Mesothelial cell of epicardium (in vitro differentiated cells): ENCODE measurements at places on chromosomes 3 and 15. TPM values are rescaled to one million over a fixed set of nuclear protein-coding genes. Genes with fewer than 3 reads are reported as not detected.

CEP152 gene
- 7.1 to 8.0 TPM (median 7.6 TPM) in 3 replicates for total RNA-seq

- peak overlapping the region; percentile 57 for H3K4me3 ChIP-seq
- no peak for DNase-seq
- peaks cover 16% of the 10 kb centered on the region for H3K36me3 ChIP-seq
- H3K27ac ChIP-seq = peak overlapping the region; percentile 62
Measured at GRCh38 chr3:194069421-194070219, 66.3 kb upstream of the HES1 start.

GCHFR gene
- total RNA-seq = 12.6 to 15.8 TPM (median 14.4 TPM) in 3 replicates

DNA sequence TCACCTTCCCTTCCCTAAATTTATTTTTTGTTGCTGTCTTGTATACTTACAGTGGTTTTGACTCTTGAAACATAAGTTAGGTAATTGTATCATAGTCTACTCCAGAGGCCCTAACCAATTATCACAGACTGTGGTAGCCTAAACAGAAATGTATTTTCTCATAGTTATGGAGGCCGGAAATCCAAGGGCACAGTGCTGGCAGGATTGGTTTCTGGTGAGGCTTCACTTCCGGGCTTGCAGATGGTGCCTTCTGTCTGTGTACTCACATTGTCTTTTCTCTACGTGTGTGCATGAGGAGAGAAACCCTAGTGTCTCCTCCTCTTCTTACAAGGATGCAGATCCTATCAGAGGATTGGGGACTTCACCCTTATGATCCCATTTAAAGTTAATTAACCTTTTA lies 290.2 kb upstream of the KCNMB2 start:
- H3K36me3 ChIP-seq = peaks cover 11% of the 10 kb centered on the region
- no peak for DNase-seq
- no peak overlapping the region for H3K27ac ChIP-seq
- no peaks in the 10 kb centered on the region for H3K27me3 ChIP-seq
- H3K4me3 ChIP-seq = no peak overlapping the region
- H3K4me1 ChIP-seq = peaks cover 17% of the 10 kb centered on the region

OXTR gene
- 12.7 to 13.5 TPM (median 12.9 TPM) in 3 replicates for total RNA-seq

PROK2 gene
- not detected in 3 replicates for total RNA-seq

GNB4 gene
- 18.7 to 19.1 TPM (median 19.1 TPM) in 3 replicates for total RNA-seq

DNA sequence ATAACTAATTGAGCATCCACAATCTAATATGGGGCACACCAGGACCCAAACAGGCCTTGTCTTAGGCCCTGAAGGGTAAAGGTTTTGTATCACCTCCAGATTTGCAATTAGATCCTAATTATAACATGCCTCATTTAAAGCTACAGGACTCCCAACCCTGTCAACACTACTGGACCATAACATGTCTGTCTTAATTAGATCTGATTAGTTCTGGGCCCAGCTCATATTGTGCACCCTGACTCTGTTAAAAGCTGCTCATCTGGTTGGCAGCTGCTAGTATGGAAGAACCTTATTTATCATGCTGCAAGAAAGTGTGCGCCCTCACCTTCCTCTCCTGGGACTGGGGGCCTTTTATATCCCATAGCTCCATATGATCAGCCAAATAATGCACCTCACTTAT lies 457.8 kb downstream of the ROBO1 start:
- H3K27me3 ChIP-seq = no peaks in the 10 kb centered on the region
- DNase-seq = no peak
- no peak overlapping the region for H3K4me3 ChIP-seq
- peaks cover 12% of the 10 kb centered on the region for H3K4me1 ChIP-seq
- no peaks in the 10 kb centered on the region for H3K36me3 ChIP-seq
- H3K27ac ChIP-seq = no peak overlapping the region

- H3K4me1 ChIP-seq = peaks cover 33% of the 10 kb centered on the region
- DNase-seq = no peak
Measured at GRCh38 chr3:189947948-189948723, 172.6 kb downstream of the P3H2 start.

DNA sequence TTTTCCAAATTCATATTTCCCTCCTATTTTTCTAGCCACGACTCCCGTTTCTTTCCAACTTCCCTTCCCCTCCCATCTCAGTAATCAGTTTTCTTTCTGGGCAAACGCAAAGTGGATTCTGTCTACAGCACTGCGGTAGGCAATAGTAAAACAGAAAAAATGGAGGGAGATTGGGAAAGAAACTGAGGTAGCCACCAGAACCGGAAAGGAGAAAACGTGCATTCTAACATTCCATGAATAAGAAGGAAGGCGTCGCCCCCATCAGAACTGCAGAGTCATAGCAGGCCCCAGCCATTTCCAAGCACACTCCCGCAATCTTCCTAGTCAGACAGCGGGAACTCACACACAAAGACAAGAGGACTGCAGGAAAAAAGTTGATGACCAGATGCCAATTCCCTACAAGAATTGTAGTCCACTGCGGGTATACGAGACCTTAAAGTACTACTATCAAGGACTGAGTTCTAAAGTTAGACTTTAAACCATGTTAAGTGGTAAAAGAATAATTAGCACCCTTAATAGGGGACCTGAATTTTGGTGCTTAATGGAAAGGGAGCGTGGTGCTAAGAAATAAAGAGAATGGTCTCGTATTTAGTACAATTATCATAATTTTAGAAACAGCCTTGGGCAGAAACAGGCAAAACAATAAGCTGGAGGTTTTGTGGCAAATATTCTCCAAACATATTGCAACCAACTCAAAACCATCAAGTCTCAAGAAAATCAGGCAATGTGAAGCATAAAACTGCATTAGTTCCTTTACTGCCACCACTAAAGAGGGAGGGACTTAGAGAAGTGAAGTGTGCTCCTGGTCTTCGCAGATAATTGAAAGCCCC lies 1.4 kb downstream of the PFN2 start:
- DNase-seq = peak; percentile 48
- H3K36me3 ChIP-seq = peaks cover 12% of the 10 kb centered on the region
- peak overlapping the region; percentile 80 for H3K4me3 ChIP-seq
- no peaks in the 10 kb centered on the region for H3K27me3 ChIP-seq

TGM5 gene
- not detected in 3 replicates for total RNA-seq

DNA sequence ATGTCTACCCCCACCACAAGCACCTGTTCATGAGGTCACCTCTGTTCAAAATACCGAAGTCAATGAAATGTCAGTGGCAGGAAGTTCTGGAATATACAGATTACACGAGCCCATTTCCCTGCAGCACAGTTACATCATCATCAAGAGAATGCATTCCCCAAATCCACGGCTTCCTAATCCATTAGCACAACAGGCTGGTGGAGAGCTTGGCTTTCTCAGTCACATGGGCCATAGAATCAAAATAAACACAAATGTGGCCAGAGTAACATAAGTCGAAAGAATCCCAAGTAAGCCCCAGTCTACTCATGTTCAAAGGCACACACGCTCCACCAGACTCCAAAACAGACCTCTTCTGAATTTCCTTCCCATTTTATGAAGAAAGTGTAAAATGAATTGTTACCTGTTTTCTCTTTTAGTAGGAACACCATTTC lies 419.3 kb downstream of the MAGI1 start:
- no peaks in the 10 kb centered on the region for H3K27me3 ChIP-seq
- DNase-seq = no peak
- H3K36me3 ChIP-seq = peaks cover 3% of the 10 kb centered on the region

SERINC4 gene
- total RNA-seq = 0.09 to 0.20 TPM (median 0.18 TPM) in 3 replicates

GHSR gene
- not detected in 3 replicates for total RNA-seq

DNA sequence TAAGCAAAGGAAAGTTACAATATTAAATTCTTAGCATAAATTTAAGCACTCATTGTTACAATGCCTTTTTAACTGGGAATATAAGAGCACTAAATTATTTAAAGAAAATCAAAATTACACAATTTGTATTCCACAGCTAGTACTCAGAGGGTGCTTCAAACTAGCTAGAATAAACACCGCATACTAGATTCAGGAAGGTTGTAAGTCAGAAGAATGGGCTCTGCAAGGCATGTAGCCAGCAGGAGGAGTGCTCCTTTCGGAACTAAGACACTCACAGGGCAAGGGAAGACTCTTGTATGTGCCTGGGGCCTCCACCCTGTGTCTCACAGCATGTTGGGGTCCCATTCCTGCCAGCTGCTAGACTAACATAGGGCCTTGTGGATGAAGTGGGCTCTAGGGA lies 327.7 kb upstream of the ALCAM start:
- H3K27me3 ChIP-seq = no peaks in the 10 kb centered on the region
- no peak overlapping the region for H3K4me3 ChIP-seq
- no peaks in the 10 kb centered on the region for H3K36me3 ChIP-seq
- DNase-seq = no peak

GRCh38 chr3:133827684-133828083 lies 22.1 kb downstream of the SRPRB start:
- no peaks in the 10 kb centered on the region for H3K4me1 ChIP-seq
- no peak overlapping the region for H3K4me3 ChIP-seq

- H3K4me1 ChIP-seq = peaks cover 29% of the 10 kb centered on the region
- H3K4me3 ChIP-seq = no peak overlapping the region
- no peak overlapping the region for H3K27ac ChIP-seq
- H3K36me3 ChIP-seq = peaks cover 18% of the 10 kb centered on the region
Measured at GRCh38 chr3:120052225-120052624, 42.0 kb downstream of the GSK3B start.

CTSH gene
- 141 to 153 TPM (median 144 TPM) in 3 replicates for total RNA-seq

GRCh38 chr3:4834403-4834866 lies 144.8 kb upstream of the BHLHE40 start:
- H3K36me3 ChIP-seq = no peaks in the 10 kb centered on the region
- peaks cover 39% of the 10 kb centered on the region for H3K4me1 ChIP-seq
- DNase-seq = no peak

GRCh38 chr3:72473156-72473555 lies 375.1 kb downstream of the SHQ1 start:
- no peaks in the 10 kb centered on the region for H3K4me1 ChIP-seq
- H3K27ac ChIP-seq = no peak overlapping the region
- no peak overlapping the region for H3K4me3 ChIP-seq
- no peaks in the 10 kb centered on the region for H3K36me3 ChIP-seq

GOLGA6A gene
- total RNA-seq = 0.20 to 0.94 TPM (median 0.29 TPM) in 3 replicates

DNA sequence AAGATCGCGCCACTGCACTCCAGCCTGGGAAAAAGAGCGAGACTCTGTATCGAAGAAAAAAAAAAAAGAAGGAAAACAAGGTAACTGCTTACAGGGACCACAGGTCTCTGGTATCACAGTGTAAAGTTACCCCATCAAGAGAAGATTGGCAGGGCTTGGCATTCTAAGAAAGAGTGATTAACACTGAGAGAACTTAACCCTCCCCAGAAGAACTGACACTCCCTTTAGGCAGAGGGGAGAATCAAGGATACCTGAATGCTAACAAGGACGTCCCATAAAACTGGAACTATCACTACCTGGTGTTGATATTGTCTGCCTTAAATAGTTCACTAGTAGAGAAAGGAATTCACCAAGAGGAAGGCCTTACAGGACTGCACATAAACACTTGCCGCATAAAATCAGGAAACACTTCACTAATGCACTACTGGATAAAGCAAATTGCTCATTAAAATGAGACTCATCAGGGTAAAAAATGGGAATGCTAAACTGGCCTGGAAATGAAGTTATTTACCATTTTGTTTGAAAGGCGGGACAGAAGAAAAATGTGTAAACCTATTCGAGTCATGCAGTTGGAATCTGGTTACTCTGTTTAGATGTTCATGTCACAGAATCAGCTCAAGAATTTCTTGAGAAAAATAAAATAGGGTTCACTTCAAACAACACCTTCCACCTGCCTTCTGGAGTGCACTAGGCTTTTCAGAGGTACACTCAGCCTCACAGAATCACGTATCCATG lies 121.6 kb downstream of the FOXP1 start:
- peak overlapping the region; percentile 86 for H3K27ac ChIP-seq
- no peak overlapping the region for H3K4me3 ChIP-seq
- peaks cover 2% of the 10 kb centered on the region for H3K36me3 ChIP-seq
- H3K27me3 ChIP-seq = no peaks in the 10 kb centered on the region
- no peak for DNase-seq

GADL1 gene
- 4.4 to 4.9 TPM (median 4.6 TPM) in 3 replicates for total RNA-seq

GRCh38 chr3:132292042-132292441 lies 25.2 kb upstream of the ACP3 start:
- H3K4me1 ChIP-seq = peaks cover 14% of the 10 kb centered on the region
- no peak for DNase-seq
- H3K27me3 ChIP-seq = no peaks in the 10 kb centered on the region
- no peak overlapping the region for H3K4me3 ChIP-seq
- H3K27ac ChIP-seq = no peak overlapping the region

DNA sequence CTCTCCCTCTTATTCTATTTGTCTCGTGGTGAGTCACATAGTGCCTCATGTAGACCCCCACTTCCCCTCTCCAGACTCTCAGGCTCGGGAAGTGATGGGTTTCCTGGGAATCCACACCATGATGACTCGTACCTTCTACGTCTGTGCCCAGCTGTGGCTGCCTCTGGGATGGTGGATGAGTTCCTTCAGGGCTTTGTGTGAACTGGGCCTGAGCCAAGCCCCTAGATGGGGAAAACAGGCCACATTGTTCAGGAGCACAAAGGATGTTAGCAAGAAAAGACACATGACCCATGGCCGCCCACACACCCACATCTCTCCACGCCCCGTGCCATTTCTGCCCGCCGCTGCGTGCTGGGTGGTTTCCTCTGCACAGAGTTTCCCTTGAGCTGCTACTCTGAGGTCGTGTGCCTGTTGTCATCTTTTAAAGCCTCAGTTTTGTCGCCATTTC lies 10.5 kb downstream of the ISG20 start:
- no peaks in the 10 kb centered on the region for H3K36me3 ChIP-seq
- no peak overlapping the region for H3K27ac ChIP-seq
- H3K27me3 ChIP-seq = no peaks in the 10 kb centered on the region
- no peak overlapping the region for H3K4me3 ChIP-seq
- peak; percentile 25 for DNase-seq
